HS-5 (cell line): ENCODE measurements at places on chromosomes 7 and 10.
A peak's percentile ranks its signal among the peaks of the same experiment; 100 is the strongest.

GRCh38 chr10:12186323-12186722 is 9.4 kb downstream of the NUDT5 start:
- no peak for DNase-seq

DNA sequence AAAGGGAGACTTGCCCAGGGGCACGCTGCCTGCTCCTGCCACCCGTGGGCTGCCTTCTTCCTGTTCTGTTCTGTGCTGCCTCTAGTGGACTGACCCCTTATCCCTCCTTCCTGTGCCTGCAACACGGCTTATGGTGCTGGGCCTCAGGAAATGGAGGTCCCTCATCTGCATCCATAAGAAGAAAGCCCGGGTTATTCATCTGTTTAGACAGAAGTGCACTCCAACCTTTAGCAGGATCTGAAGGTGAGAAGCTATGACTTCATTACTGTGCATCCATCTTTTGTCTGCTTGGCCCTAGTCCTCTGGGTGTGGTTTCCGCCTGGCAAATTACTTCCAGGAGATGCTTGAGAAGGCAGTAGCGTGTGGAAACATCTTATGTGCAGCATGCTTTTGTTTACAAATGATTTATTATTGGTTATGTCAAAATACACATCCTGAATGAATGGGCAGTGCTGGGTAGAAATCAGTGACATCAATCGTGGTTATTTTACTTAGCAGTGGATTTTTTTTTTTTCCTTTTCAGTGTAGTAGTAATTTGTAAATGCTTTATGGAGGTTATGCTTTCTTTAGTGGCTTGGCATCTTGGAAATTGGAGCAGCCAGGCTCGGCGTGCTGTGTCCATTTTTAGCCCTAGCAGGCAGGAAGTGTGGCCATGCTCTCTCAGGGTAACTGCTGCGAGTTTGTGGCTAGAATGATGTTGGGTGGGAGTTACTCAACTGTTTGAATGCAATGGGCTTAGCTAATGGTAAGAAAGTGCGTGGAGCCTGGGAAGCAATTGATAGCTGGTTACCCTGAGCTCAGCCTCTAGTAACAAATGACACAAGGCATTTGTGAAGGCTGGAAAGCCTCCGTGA is 12.7 kb downstream of the PTPRE start:
- no peak for DNase-seq

DNA sequence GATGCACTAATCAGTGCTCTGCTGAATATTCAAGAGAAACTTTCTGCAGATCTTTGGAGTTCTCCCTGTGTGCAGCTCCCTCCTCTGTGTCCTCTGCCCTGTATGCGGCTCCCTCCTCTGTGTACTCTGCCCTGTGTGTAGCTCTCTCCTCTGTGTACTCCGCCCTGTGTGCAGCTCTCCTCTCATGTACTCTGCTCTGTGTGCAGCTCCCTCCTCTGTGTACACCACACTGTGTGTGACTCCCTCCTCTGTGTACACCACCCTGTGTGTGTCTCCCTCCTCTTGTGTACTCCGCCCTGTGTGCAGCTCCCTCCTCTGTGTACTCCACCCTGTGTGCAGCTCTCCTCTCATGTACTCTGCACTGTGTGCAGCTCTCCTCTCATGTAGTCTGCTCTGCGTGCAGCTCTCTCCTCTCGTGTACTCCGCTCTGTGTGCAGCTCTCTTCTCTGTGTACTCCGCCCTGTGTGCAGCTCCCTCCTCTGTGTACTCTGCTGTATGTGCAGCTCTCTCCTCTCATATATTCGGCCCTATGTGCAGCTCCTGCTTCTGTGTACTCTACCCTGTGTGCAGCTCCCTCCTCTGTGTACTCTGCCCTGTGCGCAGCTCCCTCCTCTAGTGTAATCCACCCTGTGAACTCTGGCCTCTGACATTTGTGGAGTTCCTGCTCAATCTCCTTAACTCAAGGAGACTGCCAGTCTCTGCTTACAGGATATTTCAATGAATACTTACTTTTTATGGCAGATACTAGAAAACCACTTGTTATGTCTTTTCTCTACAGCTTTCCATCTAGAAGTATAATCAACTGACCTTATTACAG is 280.4 kb downstream of the GLRX3 start:
- no peak for DNase-seq

- DNase-seq = no peak
These were observed 775.4 kb downstream of the TYW1 start for GRCh38 chr7:67771846-67772605.

DNA sequence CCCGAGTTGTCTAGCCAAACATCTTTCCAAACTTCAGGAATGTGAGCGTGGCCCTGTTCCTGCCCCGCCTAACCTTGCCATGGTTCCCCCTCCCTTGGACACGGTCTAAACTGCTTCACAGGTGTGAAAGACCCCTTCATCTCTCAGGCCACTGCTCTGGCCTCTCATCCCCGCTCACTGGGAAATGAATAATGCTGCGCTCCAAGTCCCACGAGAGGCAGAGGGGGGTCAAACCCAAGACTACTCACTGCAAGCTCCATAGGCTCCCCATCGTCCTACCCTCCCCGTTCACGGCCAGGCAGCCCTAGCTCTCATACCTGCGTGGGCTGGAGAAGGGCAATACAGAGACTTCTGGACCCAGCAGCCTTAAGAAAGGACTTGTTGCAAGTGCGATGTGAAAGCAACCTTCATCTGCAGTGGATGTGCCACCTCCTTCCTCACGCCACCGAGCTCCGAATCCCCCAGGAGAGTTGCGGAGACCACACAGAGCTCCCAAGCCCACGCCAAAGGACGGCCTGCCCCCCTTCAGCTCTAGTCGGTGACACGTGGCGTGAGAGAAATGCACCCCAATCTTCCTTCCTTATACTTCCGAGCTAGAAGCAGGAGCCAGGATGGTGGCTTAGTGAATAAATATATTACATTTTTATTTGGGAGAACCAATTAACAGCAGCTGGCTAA is 9.7 kb downstream of the ZNF467 start:
- DNase-seq = no peak

DNA sequence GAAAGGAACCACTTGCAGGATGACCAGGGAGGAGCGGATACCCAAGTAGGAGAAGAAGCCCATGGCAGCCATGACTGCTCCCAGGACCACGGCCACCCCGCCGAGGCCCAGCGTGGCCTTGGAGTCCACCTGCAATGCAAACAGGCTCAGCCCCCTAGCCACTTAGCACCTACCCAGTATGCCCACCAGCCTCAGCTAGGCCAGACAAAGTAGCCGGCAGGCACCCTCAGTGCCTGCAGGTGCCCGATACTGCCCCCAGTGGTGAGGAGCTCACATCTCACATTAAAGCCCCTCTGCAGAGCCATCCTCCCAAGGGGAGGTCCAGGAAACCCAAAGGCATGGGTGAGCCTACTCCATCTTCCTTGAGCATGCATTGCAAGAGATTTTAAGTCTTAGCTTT is 6.6 kb downstream of the NPC1L1 start:
- DNase-seq = no peak

DNA sequence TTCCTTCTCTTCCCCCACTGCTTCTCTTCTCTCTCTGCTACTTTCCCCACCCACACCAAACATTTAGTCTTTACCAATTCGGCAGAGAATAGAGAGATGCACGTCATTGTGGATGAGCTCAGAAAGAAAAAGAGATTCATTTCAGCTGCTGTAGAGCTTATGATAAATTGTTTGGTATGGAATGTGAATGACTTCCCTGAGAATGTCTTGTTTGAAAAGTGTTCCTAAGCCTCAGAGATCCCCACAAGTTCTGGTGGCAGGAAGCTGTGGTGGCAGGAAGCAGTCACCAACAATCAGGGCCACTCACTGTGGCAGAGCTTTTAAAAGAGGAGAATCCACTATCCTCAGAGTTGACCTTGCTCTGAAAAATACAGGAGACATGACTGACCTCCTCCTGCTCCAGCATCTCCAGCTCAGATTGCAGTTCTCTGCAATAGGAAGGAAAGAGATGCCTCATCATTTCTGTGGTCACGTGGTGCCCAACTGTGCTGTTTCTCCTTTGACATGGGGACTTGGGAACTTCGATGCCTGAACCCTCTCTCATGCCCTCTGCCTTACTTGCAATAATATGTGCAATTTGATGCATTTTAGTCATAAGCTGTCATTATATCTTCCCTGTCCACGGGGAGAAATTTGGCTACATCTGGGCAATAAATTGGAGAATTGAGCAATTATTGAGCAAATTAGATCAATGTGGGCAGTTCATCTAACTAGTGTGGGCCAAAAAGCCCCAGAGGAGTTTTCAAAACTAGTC is 76.5 kb downstream of the BMPER start:
- DNase-seq = peak; percentile 68

DNA sequence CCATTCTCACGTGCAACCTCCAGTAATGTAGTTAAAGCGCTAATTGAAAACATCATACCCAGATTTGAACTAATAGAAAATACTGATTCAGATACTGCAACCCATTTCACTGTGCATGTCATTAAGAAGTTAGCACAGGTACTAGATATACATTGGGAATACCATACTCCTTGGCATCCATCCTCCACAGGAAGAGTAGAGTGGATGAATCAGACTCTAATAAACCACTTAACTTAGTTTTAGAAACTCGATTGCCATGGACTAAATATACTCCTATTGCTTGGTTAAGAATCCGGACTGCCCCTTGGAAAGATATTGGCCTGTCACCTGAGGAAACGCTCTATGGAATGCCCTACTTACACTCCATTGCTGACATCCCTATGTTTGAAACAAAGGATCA is 9.5 kb downstream of the AKR1B15 start:
- DNase-seq = no peak

DNA sequence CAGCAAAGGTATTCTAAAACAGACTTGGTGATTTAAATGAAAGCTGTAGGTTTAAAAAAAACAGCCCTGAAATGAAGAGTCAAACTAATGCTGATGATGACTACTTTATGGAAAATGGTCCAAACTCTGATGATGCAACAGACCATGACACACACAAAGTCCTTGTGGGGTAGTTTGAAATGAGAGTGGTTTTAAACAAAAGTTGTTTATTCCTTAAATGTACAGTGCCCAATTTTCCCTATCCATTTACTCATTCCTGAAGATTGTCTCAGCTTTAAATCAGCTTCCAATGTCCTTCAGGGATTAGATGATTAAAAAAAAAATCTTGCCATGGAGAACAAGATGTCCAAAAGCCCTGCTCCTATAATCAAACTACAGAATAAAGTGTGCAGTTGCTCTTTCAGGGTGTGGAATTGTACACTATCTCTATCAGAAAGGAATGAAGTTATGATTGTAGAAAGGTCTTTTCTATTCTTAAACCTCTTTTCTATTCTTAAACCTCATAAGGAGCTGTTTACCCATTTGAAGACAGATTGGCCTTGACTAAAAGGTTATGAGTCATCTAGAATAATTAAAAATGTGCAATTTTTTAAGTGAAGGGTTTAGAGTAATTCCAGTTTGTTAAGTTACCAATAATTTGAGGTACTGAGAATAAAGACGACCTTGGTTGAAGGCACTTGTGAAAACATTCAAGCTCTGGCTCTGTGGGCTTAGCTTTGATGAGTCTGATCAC is 70.2 kb upstream of the ITGA8 start:
- DNase-seq = peak; percentile 20

DNA sequence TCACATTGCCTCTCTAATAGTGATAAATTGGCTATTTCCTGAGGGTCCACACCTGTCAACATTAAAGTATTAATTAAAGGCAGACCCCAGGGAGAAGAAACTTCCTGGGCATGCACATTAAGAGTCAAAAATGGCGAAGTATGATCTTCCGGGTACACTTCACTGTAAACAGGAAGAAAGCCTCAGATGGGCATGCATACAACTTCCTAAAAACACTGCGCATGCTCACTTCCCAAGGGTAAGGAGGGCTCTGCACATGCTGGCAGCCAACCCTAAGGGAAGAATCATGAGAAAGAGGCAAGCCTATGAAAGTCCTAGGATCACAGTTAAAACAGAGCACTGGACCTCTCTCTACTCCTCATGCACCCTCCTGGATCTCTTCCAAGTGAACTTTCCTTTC is 80.1 kb upstream of the IMMP2L start:
- no peak for DNase-seq

- no peak for DNase-seq
These were observed 56.3 kb downstream of the WDFY4 start for GRCh38 chr10:48740988-48741387.
